ENCODE measurements at places on chromosomes 6 and 20. TPM values are rescaled to one million over a fixed set of nuclear protein-coding genes. Genes with fewer than 3 reads are reported as not detected.

DNA sequence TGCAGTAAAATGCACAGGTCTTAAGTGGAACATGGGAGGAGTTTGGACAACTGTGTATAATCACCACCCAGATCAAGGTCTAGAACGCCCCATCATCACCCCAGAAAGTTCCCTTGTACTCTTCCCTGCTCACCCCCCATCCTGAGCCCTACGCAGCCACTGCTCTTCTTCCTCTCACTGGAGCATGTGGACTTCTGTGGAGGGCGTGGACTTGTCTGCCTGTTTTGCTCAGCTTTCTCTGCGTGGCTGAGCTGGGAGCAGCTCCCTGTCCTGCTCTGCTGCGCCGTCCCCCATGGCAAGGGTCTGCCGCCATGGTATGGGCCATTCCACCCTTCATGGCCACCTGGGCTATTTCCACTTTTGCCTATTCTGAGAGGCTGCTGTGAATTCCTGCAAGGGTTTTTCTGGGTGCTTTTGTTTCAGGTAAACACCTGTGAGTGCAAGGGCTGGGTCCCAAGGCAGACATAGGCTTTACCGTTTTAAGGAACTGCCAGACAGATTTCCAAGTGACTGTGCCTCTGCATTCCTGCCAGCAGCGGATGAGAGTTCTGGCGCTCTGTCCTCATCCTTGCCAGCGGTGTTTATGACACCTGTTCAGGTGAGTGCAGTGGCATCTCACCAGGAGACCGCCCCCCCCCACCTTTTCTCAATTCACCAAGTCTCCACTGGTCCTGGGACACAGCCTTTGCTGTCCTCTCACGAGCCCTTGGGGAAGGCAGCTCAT is 19.7 kb downstream of the PCK1 start:
- DNase-seq: no peak

- peak; percentile 80 for DNase-seq
These were observed 54.2 kb downstream of the MRPL14 start for GRCh38 chr6:44072959-44073611.

- DNase-seq: no peak
These were observed 96.7 kb downstream of the OGFRL1 start for GRCh38 chr6:71385111-71385822.

GRCh38 chr6:149941583-149942460 is at the start of gene ULBP2:
ULBP2 (plus strand) TSS chr6:149942014; CDS start chr6:149942073, 59 bp downstream.
- DNase-seq: peak; percentile 78

The DDO gene
- total RNA-seq: not detected

The LGSN gene
- total RNA-seq: not detected

The BRPF3 gene
- total RNA-seq: 20.2 TPM

The PNRC1 gene
- total RNA-seq: 66.0 TPM

Data from activated T-helper 2 cell treated with anti-CD3 and anti-CD28 coated beads, Interferon-gamma antibody, Interleukin-2, Interleukin-4, amounts not matched to agents 10 μg/mL and 5 μg/mL and 100 μg/mL, durations not matched to agents 14 hours and 24 hours and 36 hours (primary cell).